ENCODE measurements at places on chromosomes 16 and 17.

DNA sequence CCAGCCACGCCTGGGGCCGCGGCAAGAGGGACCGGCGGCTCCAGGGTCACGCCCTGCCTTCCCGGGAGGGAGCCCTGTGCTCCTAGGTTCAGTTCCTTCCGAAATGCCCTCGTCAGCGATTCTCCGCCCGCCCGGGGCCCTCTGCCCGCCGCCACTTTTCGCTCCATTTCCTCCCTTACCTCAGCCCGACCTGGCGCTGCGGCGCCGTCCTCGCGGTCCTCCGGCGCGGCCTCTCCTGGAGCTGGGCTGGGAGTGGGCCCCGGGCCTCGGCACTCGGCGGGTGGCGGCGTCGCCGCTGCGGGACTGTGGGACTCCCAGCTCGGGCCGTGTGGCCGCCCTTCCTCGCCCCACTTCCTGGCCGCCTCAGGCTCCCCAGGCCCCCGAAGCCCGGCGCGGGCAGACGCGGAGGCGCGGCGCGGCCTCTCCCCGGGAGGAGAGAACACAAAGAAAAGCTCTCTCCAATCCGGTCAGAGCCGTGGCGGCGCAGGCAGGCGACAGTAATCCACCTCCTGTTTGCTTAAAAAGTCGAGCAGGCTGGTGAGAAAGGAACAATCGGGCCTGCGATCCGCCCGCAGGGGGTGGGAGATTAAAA is 1.6 kb downstream of the BAHCC1 start:
- DNase-seq = peak; percentile 26

DNA sequence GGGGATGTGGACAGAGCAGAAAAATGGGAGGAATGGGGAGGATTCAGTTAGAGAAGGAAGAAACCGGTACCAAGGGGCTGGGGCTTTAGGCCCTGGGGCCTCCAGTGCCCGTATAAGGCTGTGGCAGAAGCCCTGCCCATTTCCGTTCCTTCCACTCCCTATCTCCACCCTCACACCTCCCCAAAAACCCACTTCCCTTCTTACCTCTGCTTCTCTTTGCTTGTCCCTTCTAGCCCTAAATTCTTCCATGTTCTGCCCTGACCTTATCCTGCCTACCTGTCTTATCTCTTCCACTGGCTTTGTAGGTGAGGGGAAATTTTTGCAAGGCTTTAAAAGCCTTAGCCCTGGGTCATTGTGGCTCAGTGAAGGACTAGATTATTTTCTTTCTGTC is 4.1 kb downstream of the RNF167 start:
- no peak for DNase-seq

DNA sequence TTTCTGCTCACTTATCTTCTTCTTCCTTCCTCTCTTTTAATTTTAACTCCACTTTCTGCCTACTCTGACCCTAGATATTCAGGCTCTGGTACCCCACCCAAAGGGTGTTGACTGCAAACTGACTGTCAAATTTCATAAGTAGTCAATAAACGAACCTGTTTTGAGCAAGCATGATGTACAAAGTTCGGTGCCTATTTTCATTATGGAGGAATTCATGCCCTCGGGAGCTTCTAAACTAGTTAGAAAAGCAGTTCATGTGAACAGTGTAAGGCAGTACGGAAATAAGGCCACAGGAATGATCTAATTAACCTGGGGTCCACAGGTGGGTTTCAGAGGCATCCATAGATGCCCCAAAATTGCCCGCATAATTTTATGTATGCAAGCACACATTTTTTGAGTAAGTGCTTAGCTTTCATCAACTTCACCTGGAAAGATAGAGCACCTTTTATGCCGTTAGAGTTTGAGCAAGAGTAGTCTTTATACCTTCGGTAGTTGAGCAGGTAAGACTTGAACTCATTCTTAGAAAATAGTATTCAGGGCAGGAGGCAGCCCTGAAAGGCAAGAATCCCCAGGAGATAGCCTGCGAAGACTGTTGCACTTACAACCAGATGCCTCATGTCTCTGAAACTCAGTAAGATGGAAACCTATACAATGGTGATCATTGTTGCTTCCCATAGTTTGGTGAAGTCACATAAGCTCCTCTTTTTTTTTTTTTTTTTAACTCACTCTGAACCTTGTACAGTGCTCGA is 36.6 kb upstream of the TBX2 start:
- no peak for DNase-seq

GRCh38 chr16:19127205-19127604 is 13.4 kb downstream of the ITPRIPL2 start:
- DNase-seq = no peak

DNA sequence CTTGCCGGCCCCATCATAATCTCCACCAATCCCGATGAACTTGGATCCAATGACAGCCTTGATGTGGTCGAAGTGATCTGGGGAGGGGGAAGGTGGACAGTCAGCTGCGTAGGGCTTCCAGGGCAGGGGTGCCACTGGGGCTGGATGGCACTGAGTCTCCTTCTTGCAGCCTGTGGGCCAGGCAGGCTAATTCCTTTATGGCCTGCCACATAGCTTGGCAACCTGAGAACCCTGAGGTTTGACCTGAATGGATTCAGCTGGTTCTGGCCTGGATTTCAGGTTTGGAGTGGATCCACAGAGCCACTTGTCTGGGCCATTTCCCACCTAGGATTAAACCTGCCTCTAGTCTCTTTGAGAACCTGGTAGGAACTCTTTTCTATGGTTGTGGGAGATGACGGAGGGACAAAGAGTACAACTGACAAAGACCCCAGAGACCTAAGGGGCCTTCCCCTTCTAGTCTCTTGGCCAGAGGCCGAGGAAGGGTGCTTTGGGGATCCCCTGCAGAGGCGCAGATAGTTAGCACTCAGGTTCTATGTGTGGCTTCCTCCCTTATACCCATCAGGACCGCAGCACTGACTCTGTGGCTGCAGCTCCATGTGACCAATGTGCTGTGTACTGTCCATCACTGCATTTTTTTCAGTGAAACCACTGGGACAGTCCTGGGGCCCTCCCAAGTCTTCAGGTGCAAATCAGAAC is 9.2 kb upstream of the DPEP3 start:
- no peak for DNase-seq

DNA sequence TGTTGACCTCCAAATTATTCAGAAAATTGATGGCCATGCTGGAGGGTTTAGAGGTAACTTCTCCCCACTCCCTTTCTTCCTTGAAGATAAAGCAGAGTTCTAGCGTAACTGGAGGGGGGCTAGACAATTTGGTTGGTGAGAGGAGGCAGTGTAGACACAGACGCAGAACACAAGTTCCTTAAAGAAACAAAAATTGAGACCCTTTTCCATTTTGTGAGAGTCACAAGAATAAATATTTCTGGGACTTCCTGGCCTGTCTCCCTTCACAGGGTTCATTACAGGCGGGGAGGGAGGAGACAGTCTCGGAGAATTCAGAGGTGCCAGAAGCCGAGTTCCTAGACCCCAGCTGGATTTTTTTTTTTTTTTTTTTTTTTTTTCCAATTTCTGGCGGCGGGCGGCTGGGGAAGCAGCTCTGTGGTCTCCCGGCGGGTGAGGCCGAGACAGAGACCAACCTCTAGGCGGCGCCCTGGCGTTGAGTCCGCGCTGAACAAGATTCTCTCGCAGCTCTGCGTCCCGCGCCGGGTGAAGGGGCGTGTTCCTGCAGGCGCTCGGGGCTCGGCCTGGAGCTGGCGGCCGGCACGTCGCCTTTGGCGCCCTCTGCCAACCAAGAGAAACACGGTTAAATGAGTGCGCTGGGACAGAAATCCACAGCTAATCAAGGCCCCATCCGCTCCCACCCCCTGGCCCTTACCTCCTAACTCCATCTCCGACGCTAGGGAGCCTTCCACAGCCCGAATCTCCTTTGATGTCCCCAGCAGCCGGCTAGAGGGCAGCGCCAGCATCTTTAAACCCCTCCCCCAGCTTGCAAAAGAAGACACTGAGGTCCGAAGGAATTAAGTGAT is 10.2 kb upstream of the HOXB9 start:
- no peak for DNase-seq

DNA sequence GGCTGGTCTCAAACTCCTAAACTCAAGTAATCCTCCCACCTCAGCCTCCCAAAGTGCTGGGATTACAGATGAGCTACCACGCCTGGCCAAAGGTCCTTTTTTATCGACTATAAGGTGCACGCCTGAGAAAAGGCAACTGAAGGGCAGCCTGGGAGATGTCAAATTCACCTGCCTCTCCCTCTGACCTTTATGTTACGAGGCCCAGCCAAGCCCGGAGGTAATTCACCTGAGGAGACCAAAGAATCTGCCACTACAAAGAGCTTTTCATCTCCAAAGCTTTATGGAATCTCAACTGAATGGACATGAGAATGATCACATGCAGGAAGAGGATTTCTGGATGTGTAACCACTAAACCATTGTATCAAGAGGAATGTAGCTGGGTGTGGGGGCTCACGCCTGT is 37.2 kb downstream of the LYRM1 start:
- peak; percentile 57 for DNase-seq

GRCh38 chr17:78125138-78125913 is 3.2 kb downstream of the TMC6 start:
- DNase-seq = no peak

DNA sequence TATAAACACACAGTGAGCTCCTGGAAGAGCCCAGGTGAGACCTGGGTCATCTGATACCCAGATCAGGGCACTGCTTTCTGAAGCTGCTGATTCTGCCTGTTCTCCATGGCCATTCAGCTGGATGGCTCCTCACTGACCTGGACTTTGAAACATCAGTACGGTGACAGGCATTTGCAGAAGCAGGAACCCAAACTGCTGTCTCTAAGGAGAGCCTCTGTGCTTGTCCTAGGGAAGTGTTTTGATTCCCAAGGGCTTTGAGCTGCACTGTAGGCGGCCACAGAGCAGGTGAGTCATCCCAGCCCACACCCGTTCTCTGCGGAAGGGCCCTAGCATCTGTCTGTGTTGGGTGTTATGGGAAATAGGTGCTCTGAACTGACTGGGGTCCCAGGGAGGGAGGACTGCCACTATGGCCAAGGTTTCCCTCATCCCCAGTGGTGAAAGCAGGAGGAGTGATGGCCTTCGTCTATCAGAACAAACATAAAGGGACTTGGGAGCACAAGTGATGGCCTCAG is 60.7 kb upstream of the ADCY9 start:
- peak; percentile 77 for DNase-seq

DNA sequence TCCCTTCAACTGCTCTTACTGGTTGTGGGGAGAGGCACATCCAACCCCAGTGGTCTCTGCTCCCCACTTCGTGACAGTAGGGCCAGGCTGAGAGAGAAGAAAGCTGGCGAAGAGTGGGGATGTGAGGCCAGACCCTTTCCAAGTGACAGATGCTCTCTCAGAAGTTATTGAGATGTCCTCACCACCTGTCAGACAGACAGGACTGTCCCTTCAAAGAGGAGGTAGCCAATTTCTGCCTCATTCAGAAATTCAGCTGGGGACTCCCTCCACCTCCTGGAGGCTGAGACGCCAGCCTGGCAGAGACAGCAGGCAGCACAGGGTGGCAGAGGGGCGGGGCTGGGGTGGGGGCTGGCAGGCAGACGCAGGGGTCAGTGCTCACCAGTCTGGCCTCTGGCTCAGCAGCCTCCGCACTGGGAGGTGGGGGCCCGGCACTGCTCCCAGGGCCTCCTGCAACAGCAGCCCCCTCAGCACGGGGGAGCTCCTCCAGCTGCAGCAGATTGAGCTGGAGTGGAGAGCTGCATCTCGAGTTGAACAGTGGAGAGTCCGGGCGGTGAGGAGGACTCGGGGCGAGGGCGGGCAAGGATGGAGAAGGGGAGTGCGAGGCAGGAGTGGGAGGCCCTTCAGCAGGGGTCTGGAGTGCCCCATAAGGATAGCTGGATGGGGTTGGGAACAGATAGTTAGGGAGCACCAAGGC is 9.2 kb downstream of the PER1 start:
- no peak for DNase-seq

- peak; percentile 84 for DNase-seq
These were observed at the start of gene RHBDF1 for GRCh38 chr16:72561-73548. Gene RHBDF1, minus strand, starts transcription at chr16:72631. Its CDS starts 7,616 bp downstream, at chr16:65015.

DNA sequence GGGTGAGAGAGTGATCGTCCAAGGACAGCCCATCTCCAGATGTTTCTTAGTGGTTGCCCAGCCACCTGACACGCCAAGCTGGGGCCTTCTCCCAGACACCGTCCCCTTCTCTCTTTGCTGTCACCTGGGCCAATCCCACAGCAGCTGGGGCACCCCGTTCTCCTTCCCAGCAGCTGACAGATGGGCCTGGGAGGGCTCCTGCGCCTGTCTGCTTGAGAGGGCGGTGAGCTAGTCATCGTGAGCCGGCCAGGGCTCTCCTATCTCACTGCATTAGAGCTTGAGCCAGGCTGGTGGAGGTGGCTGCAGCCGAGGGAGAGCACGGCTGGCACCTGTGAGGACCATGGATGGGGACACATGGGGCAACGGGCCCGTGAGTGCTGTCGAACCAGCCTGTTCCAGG is 41.2 kb downstream of the RAB11FIP3 start:
- no peak for DNase-seq

DNA sequence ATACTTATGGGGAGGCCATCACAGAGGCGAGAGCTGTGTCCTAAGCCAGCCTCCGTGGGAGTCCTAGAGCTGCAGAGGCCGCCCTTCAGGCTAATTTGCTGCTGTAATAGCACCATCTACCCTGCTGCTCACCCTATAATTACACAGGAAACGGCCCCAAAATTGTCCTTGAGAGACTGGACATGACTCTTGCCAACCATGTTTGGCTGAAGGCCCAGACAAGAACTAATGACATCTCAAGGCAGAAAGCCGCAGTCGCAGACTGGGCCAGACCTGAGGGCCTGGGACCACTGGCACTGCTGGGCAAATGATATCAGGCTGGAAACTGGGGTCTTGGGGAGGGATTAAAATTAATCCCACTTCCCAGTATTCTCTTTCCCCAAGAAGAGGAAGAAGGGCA is 24.1 kb downstream of the PSMD7 start:
- DNase-seq = no peak

DNA sequence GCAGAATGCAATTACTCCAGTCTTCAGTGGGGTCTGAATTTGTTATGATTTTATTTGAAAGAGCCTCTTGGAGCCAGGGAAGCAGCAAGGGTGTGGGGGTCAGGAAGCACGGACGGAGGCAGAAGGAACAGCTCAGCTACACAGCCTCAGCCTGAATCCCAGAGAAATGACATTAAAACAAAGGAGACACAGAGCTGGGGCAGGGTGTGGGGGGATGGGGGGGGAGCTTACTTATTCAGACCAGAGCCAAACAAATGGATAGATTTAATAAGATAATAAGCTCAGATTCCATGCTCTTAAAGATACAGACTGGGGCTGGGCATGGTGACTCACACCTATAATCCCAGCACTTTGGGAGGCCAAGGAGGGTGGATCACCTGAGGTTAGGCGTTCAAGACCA is 195.3 kb downstream of the ZNF423 start:
- DNase-seq = peak; percentile 2

GRCh38 chr16:243348-243747 is 8.7 kb downstream of the FAM234A start:
- no peak for DNase-seq

DNA sequence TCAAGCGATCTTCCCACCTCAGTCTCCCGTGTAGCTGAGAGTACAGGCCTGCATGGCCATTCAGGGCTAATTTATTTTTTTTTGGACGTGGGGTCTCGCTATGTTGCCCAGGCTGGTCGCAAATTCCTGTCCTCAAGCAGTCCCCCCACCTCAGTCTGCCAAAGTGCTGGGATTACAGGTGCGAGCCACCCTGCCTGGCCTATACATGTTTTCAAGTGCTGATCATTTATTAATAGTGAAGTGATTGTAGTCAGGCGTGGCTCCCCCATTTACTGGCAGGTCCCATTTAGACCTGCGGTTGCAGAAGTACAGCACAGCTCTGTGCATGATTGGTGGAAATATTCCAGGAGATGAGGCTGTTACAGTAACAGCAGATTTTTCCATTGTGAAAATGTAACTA is 8.4 kb downstream of the FOXK2 start:
- no peak for DNase-seq

All from LoVo (cell line).